ENCODE measurements at places on chromosomes 5 and 9. TPM values are rescaled to one million over a fixed set of nuclear protein-coding genes. Genes with fewer than 3 reads are reported as not detected.

Gene PTTG1
- polyA plus RNA-seq: 78.9 TPM

Gene BTNL8
- polyA plus RNA-seq: not detected

Gene SPEF2
- 24.6 TPM for polyA plus RNA-seq

Gene HAPLN1
- 6.5 TPM for polyA plus RNA-seq

Gene PDE6A
- 0.10 TPM for polyA plus RNA-seq

Gene MSH3
- 15.7 TPM for polyA plus RNA-seq

Gene WNK2
- polyA plus RNA-seq: 10.3 TPM

Gene LYRM7
- polyA plus RNA-seq: 15.7 TPM

Gene CAVIN4
- 2.4 TPM for polyA plus RNA-seq

Gene HTR1A
- polyA plus RNA-seq: not detected

Gene LVRN
- 13.6 TPM for polyA plus RNA-seq

- no peak for DNase-seq
Measured at GRCh38 chr5:139895647-139896046, 100.0 kb downstream of the PSD2 start.

GRCh38 chr5:171848486-171848885 lies 62.9 kb downstream of the SMIM23 start:
- no peak for DNase-seq

DNA sequence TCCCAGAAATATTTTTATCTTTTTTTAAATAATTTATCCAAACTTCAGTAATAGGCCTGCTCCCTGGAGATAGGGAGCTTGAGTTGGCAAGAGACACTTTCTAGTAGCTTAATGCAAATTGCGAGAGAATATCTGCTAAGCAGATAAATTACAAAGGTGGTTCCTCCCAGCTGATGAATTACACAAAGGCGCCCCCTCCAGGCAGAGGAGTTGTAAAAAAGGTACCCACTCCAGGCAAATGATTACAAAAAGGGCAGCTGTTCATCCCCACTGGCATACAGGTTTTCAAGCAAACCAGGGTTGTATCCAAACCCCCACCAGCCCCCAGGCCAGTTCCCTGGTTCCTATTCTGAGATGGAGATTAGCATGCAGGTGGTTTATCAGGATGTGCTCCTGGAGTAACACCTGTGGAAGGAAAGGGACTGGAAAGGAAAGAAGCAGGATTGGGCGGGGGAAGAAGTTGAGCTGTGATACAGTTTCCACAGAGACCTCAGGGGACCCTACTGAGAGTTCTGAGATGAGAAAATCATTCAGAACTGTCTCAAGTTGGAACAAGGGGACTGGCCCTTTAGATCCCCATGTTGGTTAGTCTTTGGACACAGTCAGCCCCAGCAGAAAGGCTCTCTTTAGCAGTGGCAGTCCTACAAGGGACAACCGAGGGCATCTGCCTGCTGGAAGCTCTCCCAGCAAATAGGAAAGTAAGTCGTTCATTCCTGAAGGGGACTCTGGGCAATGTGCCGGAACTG lies 25.5 kb downstream of the ESM1 start:
- DNase-seq: no peak

DNA sequence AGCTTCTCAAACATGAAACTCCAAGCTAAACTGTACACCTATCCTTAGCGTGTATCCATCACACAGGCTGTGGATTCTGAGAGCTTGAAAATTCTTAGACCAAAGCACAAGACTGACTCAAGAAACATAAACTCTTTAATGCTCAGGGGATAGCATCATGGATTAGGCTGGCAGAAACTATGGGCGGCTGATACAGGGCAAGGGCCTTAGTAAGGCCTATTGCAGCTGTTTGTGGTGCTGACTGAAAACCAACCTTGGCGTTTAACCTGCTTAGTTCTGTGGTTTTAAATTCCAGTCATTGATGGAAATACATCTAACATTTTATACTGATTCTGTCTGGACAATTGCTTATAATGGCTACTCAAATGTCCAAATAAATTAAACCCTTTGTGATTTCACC lies 183.7 kb downstream of the TLR4 start:
- DNase-seq: no peak

GRCh38 chr5:134525683-134526482 lies 413 bp downstream of the JADE2 start:
- DNase-seq: no peak

GRCh38 chr9:128001779-128002298 lies 21.1 kb upstream of the EEIG1 start:
- DNase-seq: no peak

DNA sequence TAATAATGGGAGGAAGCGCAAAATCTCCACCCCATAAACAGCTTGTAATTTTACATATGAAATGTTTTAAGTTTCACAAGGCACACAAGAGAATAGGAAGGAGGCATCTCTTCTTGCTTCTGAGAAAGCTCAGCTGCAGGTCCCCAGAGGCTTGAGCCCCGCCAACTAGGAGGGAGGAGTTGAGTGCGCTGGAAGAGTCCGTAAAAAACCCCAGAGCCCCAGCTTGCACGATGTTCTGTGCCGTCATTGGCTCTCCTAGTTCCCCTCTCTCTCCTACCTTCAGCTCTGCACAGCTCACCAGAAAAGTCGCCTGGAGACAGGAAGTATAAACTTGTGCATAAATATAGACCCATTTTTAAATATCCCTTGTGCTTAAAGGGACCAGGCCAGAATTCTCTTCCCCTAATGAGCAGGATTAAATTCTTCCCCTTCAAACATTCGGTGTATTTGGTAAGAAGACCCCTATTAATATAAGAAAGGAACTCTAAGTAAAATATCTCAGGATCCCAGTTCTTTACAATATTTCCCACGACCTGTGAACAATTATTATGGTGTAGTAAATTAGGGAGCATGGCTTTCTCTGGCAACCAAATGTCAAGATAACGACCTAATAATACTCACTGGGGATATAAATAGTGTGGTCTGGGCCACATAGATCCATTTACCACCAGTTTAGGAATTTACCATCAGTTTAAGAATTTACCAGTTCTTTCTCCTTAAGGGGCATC lies 13.7 kb downstream of the GLRX start:
- no peak for DNase-seq

DNA sequence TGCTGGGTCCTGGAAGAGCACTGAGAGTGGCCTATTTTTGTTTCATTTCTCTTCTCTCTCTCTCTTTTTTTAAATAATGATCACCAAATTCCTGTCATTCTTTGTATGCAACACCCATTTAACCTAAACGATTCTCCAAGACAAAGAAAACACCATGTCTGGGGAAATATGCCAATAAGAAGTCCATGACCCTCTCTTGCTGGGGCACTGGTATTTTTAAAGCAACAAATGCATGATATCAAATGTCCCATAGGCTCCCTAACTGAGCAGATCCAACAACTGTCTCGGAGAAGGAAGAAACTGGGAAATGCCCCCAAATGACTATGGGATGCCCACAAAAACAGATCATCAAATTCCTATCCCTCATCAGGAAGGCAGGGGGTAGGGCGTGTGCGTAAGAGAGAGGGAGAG lies 567.4 kb downstream of the CCDC171 start:
- no peak for DNase-seq

- no peak for DNase-seq
Measured at GRCh38 chr5:157748760-157749461, 5.4 kb downstream of the LSM11 start.

- no peak for DNase-seq
Measured at GRCh38 chr5:108061941-108062340, 320.0 kb downstream of the FBXL17 start.

GRCh38 chr5:164057121-164057520 lies 551.7 kb downstream of the MAT2B start:
- no peak for DNase-seq

DNA sequence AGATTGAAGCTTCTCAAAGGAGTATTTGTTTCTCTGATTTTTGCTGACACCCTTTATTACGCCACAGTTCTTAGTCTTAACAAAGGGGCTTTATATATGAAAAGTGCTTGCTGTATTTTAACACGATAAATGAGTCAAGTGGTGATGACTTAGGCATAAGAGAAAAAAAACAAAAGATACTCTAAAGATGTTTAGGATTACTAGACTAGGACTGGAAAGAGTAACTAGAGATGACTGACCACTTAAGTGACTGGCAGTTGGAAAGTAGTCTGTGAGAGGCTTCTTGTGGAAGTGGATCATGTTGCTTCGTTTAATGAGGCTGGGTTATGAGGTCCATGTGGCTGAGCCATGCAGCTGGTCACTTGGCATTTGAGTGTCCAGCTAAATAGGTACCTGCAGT lies 69.4 kb upstream of the ACTBL2 start:
- DNase-seq: no peak

- DNase-seq: no peak
Measured at GRCh38 chr5:137754961-137755762, 999 bp upstream of the HNRNPA0 start.

GRCh38 chr5:54037205-54037604 lies 273.2 kb downstream of the ARL15 start:
- no peak for DNase-seq

GRCh38 chr9:18433620-18434019 lies 40.3 kb upstream of the ADAMTSL1 start:
- no peak for DNase-seq

- no peak for DNase-seq
Measured at GRCh38 chr5:66646570-66646969, 50.4 kb downstream of the MAST4 start.

DNA sequence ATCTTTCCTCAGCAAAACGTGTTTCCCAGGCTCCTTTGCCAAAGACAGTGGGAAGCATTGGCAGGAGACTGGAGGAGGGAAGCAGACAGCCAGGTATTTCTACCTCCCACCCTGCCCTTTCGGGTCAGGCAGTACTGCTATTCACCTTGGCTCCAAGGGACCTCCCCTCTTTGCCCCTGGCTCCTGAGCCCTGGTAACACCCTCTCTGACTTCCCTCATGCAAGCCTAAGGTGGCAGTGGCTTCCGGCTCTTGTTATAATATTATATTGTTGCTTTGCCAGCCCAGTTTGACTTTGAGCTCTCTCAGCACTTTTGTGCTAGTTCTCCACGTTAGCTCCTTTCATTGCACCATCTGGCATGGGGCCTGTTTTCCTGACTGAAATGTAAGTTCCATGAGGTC lies 81.6 kb upstream of the IFNK start:
- DNase-seq: no peak

DNA sequence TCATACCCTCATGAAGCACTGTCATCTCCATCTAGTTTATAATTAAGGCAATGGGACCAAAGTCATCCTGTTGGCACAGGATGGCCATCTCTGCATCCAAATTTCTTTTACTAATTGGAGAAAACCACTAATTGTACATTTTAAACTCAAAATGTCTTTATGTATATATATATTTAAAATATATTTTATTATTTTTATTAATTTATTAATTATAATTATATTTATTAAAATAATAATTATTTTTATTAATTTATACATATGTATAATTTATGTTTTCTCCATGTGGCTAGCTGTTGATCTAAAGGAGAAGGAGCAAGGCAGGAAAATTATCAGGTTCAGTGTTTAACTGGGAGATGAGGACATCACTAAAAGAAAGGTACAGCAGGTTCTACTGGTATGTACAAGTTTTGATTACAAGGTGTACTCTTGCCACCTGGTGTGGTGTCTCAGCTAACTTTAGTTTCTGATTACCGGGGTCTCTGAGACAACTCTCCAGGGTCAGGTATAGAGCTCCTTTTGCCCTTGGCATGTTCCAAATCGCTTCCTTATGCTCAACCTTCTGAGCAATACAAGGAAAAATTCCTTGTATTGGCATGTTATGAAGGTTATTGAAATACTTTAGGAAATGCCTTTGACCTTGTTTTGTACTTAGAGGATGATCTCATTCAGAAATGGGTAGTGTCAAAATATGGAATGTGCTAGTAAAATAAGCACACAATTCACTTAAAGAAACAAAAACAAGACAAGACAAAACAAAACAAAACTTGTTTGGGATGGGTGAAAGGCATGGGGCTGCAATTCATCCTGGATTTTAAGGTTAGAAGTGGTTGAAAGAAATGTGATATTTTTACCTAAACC lies 79.6 kb downstream of the GHR start:
- no peak for DNase-seq

DNA sequence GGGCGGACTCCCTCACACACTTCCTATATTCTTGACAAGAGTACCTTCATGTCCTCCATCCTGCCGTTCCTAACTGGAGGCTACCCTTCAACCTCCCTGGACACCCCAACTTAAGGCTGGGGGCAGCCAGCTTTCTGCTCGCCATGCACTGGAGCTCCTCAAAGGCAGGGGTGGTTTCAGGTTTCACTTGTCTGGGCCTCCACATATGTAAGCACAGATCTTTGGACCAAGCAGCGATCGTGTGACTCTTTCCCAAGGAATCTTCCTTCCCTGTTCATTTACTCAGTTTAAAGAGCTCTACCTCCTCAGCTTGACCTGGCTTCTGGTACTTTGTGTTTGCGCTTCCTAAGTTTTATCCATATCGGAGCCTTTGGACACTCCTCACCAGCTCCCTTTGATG lies 34.2 kb upstream of the TRPC7 start:
- DNase-seq: no peak

- no peak for DNase-seq
Measured at GRCh38 chr9:115114546-115114945, 3.4 kb downstream of the TNC start.

- no peak for DNase-seq
Measured at GRCh38 chr5:100615362-100615761, 80.2 kb downstream of the FAM174A start.
